ENCODE measurements at places on chromosomes 1 and 21. TPM values are rescaled to one million over a fixed set of nuclear protein-coding genes. Genes with fewer than 3 reads are reported as not detected.

GRCh38 chr1:42730002-42730401 lies 10.0 kb downstream of the CLDN19 start:
- H3K27ac ChIP-seq, result no peak overlapping the region
- no peaks in the 10 kb centered on the region for H3K4me1 ChIP-seq
- no peak for DNase-seq
- no peaks in the 10 kb centered on the region for H3K36me3 ChIP-seq
- H3K4me3 ChIP-seq, result no peak overlapping the region
- H3K27me3 ChIP-seq, result no peaks in the 10 kb centered on the region

GRCh38 chr1:16119926-16120325 lies 35.9 kb downstream of the EPHA2 start:
- no peaks in the 10 kb centered on the region for H3K36me3 ChIP-seq
- H3K27me3 ChIP-seq, result no peaks in the 10 kb centered on the region
- peaks cover 25% of the 10 kb centered on the region for H3K4me1 ChIP-seq
- H3K27ac ChIP-seq, result no peak overlapping the region
- H3K4me3 ChIP-seq, result no peak overlapping the region

- no peak for DNase-seq
- H3K4me1 ChIP-seq, result no peaks in the 10 kb centered on the region
- no peak overlapping the region for H3K27ac ChIP-seq
Measured at GRCh38 chr1:95353194-95353593, 119.2 kb downstream of the RWDD3 start.

GRCh38 chr1:95252422-95252821 lies 18.4 kb downstream of the RWDD3 start:
- H3K36me3 ChIP-seq, result peaks cover 22% of the 10 kb centered on the region
- no peak overlapping the region for H3K4me3 ChIP-seq
- H3K27ac ChIP-seq, result no peak overlapping the region

- DNase-seq, result no peak
- peak overlapping the region; percentile 91 for H3K4me3 ChIP-seq
- peak overlapping the region; percentile 100 for H3K27ac ChIP-seq
Measured at GRCh38 chr1:21783679-21784603, 992 bp upstream of the USP48 start.

- no peak overlapping the region for H3K4me3 ChIP-seq
- no peak overlapping the region for H3K27ac ChIP-seq
- H3K36me3 ChIP-seq, result no peaks in the 10 kb centered on the region
Measured at GRCh38 chr1:36790191-36790590, 244.1 kb downstream of the GRIK3 start.

DNA sequence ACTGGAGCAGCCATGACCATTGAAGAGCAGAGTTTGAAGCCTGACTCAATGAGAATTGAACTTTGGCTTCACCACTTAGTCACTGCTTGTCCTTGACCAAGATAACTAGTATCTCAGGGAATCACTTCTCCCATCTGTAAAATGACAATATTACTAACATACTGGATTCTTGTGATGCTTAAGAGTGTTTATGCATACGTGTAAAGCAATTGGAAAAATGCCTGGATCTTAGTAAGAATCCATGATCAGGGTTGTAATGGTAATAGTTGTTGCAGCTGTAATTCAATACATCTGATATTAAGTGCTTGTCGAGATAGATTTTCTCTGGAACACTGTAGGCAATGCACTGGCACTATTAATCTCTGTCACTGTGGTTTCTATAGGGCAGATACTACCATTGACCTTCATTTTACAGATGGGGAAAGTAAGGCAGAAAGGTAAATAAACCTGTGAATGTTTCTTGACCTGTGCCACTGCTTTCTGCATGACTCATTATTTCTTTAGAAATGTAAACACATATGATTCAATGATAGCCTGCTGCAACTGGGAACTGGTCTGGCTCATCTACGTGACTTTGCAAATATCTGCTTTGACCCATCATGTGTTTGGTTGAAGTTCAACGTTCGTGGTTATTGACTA lies 662.5 kb downstream of the PLA2G4A start:
- no peaks in the 10 kb centered on the region for H3K36me3 ChIP-seq
- no peak overlapping the region for H3K27ac ChIP-seq
- DNase-seq, result no peak
- no peaks in the 10 kb centered on the region for H3K4me1 ChIP-seq
- no peak overlapping the region for H3K4me3 ChIP-seq
- no peaks in the 10 kb centered on the region for H3K27me3 ChIP-seq

OR2T33 gene
- total RNA-seq, result not detected

S100A12 gene
- not detected for total RNA-seq

LCE1D gene
- not detected for total RNA-seq

Measured in neural crest cell (in vitro differentiated cells).